Activated CD8-positive, alpha-beta T cell treated with anti-CD3 and anti-CD28 coated beads, Interleukin-2, amount 10 ng/mL, durations not matched to agents 7 days and 5 days (primary cell): ENCODE measurements at places on chromosomes 3 and 15. TPM values are rescaled to one million over a fixed set of nuclear protein-coding genes. Genes with fewer than 3 reads are reported as not detected.
A peak's percentile ranks its signal among the peaks of the same experiment; 100 is the strongest.

GRCh38 chr3:81352867-81353266 lies 408.6 kb downstream of the GBE1 start:
- H3K27me3 ChIP-seq, result no peaks in the 10 kb centered on the region
- H3K4me3 ChIP-seq, result no peak overlapping the region
- H3K27ac ChIP-seq, result no peak overlapping the region
- no peaks in the 10 kb centered on the region for H3K4me1 ChIP-seq
- no peaks in the 10 kb centered on the region for H3K36me3 ChIP-seq

DNA sequence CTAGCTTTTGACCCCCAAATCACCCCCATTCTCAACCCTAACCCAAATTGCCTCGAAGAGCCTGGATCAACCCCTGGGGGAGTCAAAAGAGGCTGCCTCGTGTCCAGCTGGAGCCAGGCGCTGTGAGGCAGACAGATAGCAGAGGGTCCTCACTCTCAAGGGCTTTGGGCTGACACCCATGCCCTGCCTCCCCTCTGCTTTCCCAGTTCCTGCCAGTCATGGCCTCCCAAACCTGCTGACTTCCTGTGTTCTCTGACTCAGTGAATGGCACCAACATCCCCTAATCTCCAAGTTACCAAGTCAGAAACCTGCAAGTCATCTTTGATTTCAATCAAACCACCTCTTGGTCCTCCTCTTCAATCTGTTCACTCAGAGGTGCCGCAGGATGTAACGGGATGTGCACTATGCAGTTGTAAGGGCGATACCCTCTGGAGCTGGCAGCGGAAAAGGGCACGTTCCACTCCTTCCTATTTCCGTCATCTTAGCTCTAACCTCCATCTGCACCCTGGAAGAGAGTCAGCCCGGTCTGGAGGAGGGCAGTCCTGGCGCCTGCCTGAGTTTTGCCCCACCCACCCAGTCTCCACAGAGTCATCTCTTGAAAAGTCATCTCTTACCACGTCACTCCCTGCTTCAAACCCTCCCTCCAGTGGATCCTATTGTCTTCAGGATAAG lies 52.4 kb upstream of the FAM174B start:
- peaks cover 2% of the 10 kb centered on the region for H3K27me3 ChIP-seq
- no peaks in the 10 kb centered on the region for H3K36me3 ChIP-seq
- no peaks in the 10 kb centered on the region for H3K4me1 ChIP-seq

IGSF11 gene
- total RNA-seq, result 2.5 TPM

MUC4 gene
- total RNA-seq, result not detected

COPB2 gene
- total RNA-seq, result 82.0 TPM

LRTM1 gene
- not detected for total RNA-seq

DNA sequence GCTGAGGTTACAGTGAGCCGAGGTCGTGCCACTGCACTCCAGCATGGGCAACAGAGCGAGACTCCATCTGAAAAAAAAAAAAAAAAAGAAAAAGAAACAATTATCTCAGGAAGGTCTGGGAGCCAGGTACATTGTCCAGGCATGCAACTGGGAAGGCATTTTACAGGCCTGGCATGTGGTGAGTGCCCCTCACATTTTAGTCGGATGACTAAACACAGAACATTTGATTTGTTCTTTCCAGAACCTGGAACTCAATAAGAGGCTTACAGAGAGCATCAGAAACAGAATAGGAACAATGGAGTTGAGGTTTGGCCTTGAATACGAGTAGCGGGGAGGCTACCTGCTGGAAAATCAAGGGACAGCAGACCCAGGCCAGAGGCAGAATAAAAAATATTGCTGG lies 33.7 kb upstream of the IGF1R start:
- no peak overlapping the region for H3K27ac ChIP-seq
- DNase-seq, result no peak
- H3K27me3 ChIP-seq, result peaks cover 4% of the 10 kb centered on the region
- H3K36me3 ChIP-seq, result no peaks in the 10 kb centered on the region
- H3K4me3 ChIP-seq, result no peak overlapping the region
- peaks cover 13% of the 10 kb centered on the region for H3K4me1 ChIP-seq

GRCh38 chr3:134992586-134992985 lies 197.5 kb downstream of the EPHB1 start:
- no peak overlapping the region for H3K27ac ChIP-seq
- DNase-seq, result no peak
- H3K36me3 ChIP-seq, result no peaks in the 10 kb centered on the region
- no peaks in the 10 kb centered on the region for H3K4me1 ChIP-seq

GRCh38 chr3:107663266-107663665 lies 140.5 kb downstream of the BBX start:
- peaks cover 11% of the 10 kb centered on the region for H3K4me1 ChIP-seq
- H3K27me3 ChIP-seq, result no peaks in the 10 kb centered on the region
- DNase-seq, result no peak
- H3K4me3 ChIP-seq, result no peak overlapping the region
- no peak overlapping the region for H3K27ac ChIP-seq
- no peaks in the 10 kb centered on the region for H3K36me3 ChIP-seq

GRCh38 chr3:26091096-26091495 lies 301.2 kb downstream of the OXSM start:
- H3K4me1 ChIP-seq, result no peaks in the 10 kb centered on the region
- no peaks in the 10 kb centered on the region for H3K36me3 ChIP-seq
- no peak overlapping the region for H3K4me3 ChIP-seq
- H3K27ac ChIP-seq, result no peak overlapping the region
- DNase-seq, result no peak
- no peaks in the 10 kb centered on the region for H3K27me3 ChIP-seq

DNA sequence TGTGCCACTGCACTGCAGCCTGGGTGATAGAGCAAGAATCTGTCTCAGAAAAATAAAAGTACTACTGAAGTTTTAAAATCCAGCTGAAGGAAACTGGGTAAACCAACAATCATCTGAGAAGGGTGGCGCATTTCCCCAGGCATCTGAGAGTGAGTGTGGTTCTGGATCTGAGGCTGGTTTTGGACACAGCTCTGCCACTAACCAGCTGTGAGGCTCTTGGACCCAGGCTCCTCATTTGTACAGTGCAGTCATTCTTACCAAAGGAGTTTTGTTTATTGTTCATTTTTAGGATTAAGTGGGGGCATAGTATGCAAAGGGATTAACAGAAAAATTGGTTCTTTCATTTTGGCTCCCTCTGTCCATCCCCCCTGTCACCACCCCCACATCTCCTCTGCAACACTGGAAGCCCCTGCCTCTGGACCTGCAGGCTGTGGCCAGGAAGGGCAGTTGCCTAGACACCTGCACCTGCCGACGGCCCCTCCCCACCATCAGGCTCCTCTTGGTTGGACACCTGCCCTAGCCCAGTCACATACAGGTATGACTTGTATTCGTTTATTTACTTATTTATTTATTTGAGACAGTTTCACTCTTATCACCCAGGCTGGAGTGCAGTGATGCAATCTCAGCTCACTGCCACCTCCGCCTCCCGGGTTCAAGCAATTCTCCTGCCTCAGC lies 8.8 kb downstream of the NUP210 start:
- peaks cover 57% of the 10 kb centered on the region for H3K4me1 ChIP-seq
- H3K4me3 ChIP-seq, result no peak overlapping the region
- DNase-seq, result no peak

DNA sequence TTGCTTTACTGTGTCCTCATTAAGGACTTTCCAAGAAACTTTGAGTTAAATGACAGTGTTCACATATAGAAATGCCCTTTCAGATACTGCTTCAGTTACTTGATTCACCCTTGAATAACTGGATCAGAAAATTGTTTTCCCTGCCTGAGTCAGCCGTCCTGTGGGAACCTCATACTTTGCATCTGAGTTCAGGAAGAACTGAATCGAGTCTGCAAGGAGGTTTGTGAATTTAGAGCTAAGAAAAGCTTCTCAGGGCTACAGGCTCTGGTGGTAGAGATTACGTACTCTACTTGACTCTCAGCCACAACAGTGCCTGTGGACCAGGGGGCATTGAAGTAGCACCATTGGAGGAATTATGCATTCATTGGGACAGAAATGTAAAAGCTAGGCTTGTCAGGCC lies 252.4 kb upstream of the C2CD4B start:
- peaks cover 2% of the 10 kb centered on the region for H3K27me3 ChIP-seq
- no peaks in the 10 kb centered on the region for H3K4me1 ChIP-seq
- no peak for DNase-seq

- H3K27ac ChIP-seq, result no peak overlapping the region
- H3K27me3 ChIP-seq, result no peaks in the 10 kb centered on the region
- no peak overlapping the region for H3K4me3 ChIP-seq
- H3K4me1 ChIP-seq, result peaks cover 16% of the 10 kb centered on the region
Observed at GRCh38 chr3:27844052-27844675, 122.0 kb upstream of the EOMES start.

FETUB gene
- total RNA-seq, result not detected

DNA sequence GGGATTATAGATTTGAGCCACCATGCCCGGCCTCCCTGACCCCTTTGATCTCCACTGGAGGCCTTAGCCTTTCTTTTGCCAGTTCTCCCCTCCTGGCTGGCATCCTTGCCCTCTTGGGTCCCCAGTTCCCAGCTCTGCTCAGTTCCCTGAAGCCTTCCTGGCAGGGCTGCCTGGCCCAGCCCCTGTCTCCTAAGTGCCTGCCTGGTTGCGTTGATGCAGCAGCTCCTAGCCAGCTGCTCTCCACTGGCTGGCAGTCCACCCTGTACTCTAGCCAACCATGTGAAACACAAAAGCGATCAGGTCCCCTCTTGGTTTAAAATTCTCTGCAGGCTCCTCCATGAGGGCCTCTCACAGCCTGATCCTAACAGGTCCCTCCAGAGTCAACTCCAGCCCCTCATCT lies 184.7 kb downstream of the RAB11A start:
- H3K27ac ChIP-seq, result no peak overlapping the region
- no peak overlapping the region for H3K4me3 ChIP-seq
- DNase-seq, result no peak
- H3K27me3 ChIP-seq, result peaks cover 4% of the 10 kb centered on the region
- H3K36me3 ChIP-seq, result no peaks in the 10 kb centered on the region

GRCh38 chr3:25817107-25817506 lies 27.2 kb downstream of the OXSM start:
- no peak overlapping the region for H3K4me3 ChIP-seq
- no peaks in the 10 kb centered on the region for H3K27me3 ChIP-seq
- H3K27ac ChIP-seq, result no peak overlapping the region
- DNase-seq, result no peak
- H3K4me1 ChIP-seq, result no peaks in the 10 kb centered on the region

DNA sequence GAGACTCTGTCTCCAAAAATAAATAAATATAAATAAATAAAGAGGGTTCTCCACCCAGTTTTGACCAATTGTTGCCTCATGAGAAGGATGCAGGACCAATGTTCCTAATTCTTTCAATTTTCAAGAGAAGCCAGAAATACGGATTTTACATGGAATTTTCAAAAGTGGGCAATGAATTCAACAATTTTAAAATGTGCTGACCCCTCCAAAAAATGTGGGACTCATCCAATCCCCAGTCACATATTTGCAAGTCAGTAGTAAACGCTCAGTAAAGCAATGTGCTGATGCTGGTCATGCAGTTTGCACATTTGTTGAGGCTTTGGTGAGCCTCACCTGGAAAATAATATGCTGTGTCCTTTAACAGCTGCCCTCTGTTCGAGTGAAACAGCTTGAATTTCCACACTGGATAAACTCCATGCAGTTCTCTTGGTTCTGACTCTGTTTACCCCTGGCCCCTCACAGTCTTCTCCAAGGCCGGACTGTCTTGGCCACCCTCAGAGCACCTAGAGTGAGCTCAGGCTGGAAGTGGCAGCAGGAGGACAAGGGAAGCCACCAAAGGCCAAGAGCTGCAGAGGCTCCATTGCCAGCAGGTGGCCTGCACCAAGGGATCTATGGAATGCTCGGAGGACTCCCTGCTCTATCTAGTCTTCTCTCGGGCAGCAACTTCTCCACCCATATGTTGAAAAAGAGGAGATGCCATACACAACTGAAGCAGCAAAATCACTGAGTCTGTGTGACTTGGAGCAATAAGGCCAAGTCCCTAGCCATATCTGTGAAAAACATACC lies 246.8 kb downstream of the UACA start:
- no peak overlapping the region for H3K4me3 ChIP-seq
- H3K36me3 ChIP-seq, result peaks cover 6% of the 10 kb centered on the region
- H3K27ac ChIP-seq, result no peak overlapping the region
- peaks cover 32% of the 10 kb centered on the region for H3K27me3 ChIP-seq
- H3K4me1 ChIP-seq, result peaks cover 3% of the 10 kb centered on the region

DNA sequence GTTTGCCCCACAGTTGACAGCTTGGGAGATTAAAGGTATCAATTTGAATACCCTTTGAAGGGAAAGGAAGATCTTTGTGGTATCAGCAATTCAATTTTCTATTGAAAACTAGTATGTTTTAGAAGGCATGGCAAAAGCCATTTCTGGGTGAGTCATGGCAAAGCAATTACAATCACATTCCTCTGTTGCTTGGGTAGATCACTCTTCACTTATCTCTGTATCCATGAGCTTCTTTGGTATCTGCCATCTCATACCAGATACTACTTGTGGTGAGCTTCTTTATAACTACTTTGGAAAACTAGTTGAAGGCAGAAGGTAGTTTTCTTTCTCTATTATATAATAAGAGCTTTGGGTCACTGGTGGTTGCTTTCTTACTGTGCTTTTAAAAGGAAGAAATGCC lies 28.3 kb upstream of the LSAMP start:
- no peak overlapping the region for H3K27ac ChIP-seq
- no peaks in the 10 kb centered on the region for H3K36me3 ChIP-seq

- H3K27ac ChIP-seq, result no peak overlapping the region
- H3K4me1 ChIP-seq, result peaks cover 4% of the 10 kb centered on the region
- peaks cover 64% of the 10 kb centered on the region for H3K36me3 ChIP-seq
- H3K4me3 ChIP-seq, result no peak overlapping the region
Observed at GRCh38 chr3:197545571-197545970, 10.2 kb downstream of the BDH1 start.

OCA2 gene
- not detected for total RNA-seq

GRCh38 chr15:38707802-38708671 lies 143.4 kb upstream of the RASGRP1 start:
- H3K27me3 ChIP-seq, result peaks cover 15% of the 10 kb centered on the region
- DNase-seq, result peak; percentile 60
- H3K4me1 ChIP-seq, result peaks cover 7% of the 10 kb centered on the region
- no peak overlapping the region for H3K27ac ChIP-seq

DNA sequence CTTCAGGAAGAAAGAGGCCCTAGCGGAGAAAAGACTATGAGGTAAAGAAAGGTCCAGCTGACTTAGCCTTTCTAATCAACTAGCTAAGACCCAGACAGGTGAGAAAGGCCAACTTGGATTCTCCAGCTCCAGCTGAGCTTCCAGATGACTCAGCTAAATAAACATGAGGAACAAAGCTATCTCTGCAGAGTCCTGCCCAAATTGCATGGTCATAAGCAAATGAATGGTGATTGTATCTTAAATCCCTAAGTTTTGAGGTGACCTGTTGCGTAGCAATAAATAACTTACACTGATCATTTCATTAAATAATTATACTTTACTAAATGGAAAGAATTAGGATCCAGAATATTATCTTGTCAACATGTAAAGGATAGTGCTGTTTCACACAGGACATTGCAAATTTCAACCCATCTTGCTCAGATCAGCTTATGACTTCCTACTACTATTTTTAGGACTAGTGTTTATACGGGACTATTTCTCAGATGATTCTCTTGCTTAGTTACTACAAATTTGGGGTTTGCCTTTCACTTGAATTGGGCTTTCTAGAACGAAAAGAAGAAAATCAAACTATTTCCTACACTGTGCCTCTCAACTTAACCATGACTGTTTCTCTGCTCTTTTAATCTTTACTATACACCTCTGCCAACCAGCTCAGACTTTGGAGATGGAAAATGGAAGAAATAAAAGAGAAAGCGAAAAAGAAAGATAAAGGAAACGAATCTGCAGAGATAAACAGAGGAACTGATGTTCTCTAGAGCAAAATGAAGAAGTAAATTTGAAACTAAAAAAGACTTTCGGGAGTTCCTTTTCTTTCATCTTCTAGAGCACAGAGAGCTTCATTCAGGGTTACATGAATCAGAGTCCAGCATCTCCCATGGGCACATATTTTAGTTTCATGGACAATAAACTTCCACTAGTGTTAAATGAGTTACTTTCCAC lies 6.6 kb upstream of the ADGRG7 start:
- H3K4me1 ChIP-seq, result peaks cover 39% of the 10 kb centered on the region
- no peak for DNase-seq

IL20RB gene
- 2.1 TPM for total RNA-seq
